ENCODE measurements at places on chromosomes 3 and 15.

GRCh38 chr3:61601831-61602230 is 40.5 kb downstream of the PTPRG start:
- no peak for DNase-seq

DNA sequence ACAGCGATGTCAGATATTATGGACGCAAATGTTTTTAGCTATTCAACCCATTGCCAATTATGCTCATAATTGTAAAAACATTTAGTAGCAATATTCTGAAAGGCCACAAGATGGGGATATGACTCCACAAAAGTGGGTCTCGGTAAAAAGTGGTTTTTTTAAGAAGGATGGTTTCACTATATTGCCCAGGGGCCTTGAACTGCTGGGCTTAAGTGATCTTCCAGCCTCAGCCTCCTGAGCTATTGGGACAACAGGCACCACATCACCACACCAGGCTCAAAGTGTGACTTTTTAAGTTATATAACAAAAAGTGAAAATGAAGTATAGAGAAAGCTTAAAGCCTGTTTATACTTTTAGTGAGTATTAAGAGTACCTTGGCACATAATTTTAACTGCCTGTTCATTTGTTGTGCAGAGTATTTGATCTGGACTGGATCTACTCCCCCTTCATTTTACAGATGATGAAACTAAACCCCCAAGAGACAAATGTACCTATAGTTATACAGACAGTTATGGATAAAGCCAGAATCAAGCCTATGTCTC is 9.4 kb downstream of the NAA50 start:
- DNase-seq = peak; percentile 10

DNA sequence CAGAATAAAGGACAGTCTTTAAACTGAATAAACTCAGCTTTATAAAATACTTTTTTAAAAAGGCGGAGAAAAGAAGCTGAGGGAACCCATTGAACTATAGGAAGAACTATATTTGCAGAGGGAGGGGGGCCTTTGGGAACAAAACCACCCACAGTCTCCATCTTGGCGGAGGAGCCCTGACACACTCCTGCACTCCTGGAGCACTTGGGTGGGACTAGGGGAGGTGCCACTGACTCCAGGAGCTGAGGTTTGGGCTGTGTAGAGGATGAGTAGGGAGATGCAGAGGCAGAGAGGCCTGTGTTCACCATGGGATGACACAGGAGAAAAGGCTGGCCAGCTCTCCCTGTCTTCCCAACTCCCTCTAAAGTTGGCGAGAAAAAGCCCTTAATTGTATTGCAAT is 35.8 kb downstream of the IFT122 start:
- no peak for DNase-seq

DNA sequence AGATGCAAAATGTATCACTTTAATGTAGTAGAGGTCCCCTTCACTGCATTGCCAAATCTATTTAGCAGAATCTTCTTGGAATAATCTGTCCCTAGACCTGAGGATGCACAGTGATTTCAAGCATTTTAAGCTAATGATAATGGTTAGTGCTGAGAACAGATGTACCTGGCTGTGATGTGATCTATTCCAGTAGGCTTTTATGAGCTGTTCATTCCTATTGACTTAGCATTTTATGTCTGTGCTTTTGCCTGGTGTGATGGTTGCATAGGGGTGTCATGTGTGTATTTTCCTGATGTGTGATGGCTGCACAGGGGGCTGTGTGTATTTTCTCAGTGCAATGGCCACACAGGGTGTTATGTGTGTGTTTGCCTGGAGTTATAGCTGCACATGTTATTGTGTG is 272.9 kb downstream of the TIGIT start:
- DNase-seq = no peak

- no peak for DNase-seq
These were observed 166.9 kb upstream of the UMPS start for GRCh38 chr3:124563376-124563775.

DNA sequence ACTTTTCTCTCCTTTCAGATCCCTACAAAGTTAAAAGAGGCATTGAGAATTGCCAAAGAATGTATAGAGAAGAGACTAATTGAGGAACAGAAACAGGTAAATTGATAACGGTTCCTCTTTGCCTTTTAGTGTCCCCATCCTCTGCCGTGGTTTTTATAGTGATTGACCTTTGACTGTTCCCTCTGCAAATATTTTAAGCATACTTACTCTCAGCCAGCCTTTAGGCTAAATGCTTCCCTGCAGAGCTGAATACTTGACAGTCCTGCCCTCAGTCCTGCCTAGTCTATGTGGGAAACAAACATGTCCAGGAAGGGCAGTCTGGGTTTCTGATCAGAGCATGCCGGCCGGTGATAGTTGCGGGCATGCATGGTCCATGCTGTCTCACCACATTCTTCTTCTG is 24.7 kb downstream of the PDHB start:
- no peak for DNase-seq

GRCh38 chr3:140922634-140923033 is 19.0 kb upstream of the SLC25A36 start:
- no peak for DNase-seq

DNA sequence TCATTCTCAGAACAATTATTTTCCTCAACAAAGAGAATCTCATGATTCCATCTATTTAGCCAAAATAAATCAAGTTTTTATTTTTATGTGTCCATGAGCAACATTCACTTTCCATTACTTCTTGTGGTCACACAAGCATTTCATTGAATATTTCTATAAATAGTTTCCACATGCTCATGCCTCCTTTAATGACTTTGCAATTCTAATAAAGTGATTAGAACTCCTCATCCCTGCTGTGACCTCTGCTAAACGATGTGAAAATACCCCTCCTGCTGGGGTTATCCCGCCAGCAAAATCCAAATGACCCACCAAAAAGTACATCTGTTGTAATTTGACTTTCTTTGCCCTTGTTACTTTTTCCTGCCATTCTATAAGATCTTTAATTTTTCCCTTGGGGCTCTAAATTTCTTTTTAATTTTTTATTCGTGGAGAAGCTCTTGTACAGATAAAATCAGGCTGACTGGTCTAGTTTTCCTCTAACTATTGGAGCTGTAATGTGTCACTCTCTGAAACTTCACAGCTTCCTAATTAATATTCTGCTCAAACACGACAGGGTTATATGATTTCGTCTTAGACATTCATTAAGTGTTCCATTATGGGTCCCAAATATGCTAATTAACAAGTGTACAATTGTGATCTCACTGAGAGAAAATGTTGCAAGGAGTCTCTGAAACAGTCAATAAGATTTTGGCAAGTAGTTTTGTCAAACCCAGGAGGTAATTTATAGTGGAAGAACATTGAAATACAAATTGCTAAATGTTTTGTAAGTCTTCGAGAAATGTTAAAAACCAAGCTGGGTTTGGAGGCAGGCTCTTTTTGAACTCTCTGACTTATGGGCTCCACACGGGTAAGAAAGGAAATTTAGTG is 533.1 kb upstream of the NAALADL2 start:
- no peak for DNase-seq

GRCh38 chr15:56988219-56988618 is 69.8 kb downstream of the TCF12 start:
- no peak for DNase-seq

DNA sequence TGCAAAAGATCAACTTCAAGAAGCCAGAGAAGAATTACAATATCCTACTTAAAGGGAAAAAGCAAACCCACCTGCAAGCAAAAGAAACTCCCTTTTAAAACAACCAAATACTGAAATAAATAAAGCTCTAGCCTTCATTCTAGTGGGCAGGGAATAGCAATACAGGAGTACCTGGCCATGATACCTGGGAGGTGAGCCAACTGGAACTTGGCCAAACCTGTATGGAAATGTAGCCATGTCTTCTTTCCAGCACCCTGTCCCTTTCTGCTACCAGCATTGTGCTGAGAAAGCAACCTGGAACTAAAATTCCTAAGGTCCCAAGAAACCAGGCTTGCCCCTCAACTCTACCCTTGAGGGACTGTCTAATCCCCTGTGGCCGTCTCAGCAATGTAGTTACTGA is 530.0 kb downstream of the EPHB1 start:
- no peak for DNase-seq

GRCh38 chr3:20741381-20741780 is 555.4 kb upstream of the SGO1 start:
- DNase-seq = no peak

DNA sequence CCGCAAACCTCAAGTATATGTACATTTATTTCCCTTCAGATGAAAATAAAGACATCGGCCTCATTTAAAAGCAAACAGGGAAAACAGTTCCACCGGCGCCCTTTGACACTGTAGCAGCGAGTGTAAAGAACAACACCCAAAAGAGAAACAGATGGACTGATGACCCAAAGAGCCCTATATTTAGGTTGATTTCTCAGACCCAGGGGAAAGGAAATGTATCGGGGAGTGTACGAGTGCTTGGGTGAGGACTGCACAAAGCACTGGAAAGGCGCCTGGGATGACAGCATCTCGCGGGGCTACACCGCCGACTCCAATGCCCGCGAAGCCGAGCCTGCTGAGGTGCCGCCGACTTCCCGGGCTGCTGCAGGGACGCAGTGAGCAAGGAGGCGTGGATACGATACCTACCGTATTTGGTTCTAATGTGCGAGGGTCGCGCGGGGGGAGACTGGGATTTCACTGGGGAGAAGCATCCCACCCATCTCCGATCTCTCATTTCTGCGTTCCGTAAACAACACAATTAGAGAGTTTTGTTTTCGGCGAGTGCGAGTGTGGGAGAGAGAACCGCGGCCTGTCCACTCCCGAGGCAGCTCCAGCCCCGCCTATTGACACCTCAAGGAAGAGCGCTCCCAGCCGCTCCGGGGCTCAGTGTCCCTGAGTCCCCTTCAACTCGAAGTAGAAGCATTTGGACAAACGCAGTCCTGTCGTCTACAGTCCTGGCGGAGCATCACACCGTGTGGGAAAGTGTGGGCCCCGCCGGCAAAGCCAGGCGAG is 2.0 kb downstream of the MECOM start:
- peak; percentile 10 for DNase-seq

DNA sequence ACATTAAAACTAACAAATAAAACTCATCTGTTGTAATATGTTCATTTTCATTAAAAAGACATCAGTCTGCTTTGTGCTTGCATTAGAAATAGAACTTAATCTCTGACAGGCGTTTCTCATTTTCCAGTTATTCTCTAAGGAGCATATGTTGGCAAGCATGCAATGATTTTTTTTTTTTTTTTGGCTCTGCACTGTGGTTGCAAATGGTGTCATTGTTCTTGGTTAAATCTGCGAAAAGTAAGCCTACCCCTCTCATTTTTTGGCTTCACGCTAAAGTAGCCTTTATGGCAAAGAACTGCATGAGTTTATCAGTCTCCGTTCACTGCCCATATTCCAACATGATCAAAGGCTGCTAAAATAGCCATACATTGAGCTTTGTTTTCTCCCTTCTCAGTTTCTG is 403.2 kb downstream of the MECOM start:
- DNase-seq = no peak

GRCh38 chr3:114093596-114093995 is 37.1 kb downstream of the QTRT2 start:
- DNase-seq = no peak

DNA sequence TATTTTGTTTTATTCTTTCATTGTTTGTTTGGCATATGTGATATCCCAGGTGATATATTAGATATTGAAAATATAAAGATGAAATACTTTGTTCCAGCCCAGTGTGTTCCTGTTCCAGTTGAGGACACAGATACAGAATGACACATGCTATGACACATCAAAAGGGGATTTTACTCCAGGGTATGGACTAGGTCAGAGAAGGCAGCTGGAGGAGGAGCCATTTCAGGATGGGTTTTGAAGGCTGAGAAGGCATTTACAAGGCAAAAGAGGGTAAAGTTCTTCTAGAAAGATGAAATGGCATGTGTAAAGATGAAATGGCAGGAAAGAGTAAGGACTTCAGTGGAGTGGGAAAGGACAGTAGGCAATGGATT is 163.8 kb downstream of the ZIC1 start:
- DNase-seq = no peak

GRCh38 chr15:98824595-98824994 is 176.3 kb downstream of the IGF1R start:
- no peak for DNase-seq

DNA sequence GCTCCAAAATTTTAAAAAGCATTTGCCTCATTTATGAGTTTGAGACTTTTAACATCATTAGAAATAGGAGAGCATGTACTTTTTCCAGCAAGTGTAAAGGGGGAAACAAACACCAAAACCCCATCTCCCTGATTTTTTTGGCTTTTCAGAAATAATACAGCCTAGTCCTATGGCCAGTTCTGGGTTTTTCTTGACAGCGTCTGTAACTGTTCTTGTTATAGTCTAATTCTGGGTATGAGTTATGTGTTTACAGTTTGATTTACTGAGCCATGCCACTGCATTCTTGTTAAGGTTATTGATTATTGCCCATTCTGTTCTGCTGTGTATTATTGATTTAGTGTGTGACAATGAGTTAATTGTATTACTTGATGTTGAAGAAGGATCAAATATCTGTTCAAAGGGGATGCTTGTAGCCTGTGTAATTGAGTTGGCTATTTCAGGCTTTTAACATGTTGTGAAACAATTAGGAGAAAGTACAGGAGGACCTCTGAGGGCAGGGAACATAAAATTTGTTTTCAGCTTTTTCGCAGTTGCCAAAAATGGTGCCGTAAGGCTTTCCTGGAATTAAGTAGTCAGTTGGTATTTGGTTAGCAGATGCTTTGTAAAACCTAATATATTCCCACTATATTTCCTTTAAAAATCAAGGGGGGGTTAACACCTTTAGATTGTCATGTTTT is 46.1 kb downstream of the MBNL1 start:
- DNase-seq = no peak

All from T-helper 2 cell treated with Interferon-gamma antibody and Interleukin-4, amounts not matched to agents 5 μg/mL and 100 μg/mL, for 36 hours (primary cell).